ENCODE measurements at places on chromosomes 7 and 10.

- DNase-seq = no peak
These were observed 538.5 kb downstream of the SUGCT start for GRCh38 chr7:40673285-40673684.

DNA sequence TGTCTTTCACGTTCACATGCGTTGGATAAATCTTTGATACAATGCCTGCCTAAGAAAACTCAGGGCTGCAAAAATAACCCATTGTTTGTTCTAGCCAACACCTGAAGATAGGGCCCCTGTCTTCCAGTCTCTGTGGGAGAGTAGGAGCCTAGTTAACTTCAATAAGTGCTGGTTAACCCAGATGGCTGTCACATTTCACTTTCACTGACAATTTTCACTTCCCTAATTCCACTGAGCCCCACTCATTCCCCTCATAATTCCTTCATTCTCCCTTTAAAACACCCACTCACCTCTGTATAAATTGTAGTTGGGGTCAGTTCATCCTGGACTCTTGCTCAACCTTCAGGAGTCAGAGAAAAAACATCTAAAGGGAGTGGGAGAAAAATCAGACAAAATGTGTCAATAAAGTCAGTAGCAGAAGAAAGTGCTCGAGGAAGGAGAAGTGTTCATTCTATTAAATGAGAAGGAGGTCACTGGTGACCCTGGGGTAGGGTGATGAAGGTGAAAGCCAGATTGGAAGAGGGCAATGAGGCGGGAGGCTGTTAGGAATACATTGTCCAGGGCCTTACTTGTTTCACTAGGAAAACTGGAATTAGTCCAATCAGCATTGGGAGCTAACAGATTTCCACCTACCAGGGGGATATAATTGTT, 51.2 kb upstream of the ABI1 start:
- no peak for DNase-seq

DNA sequence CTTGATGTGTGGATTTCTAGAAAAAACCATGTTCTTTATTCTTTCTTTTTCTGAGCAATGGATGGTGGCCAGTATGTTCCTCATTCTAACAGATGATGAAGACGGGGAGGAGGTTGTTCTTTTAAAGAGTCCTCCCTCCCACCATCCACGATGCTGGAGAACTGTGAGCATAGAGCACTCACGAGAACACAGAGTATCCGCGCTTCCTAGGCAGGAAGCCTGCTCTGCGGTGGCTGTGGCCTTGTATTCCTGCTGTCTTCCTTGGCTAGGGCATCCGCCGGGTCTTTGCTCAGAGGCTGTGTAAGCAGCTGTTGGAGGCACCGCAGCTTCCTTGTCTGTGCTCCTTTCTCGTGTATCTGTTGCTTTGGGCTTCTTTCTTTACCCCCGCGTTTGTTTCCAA, 214.2 kb downstream of the CCDC3 start:
- no peak for DNase-seq

GRCh38 chr7:24129597-24129996, 154.4 kb upstream of the NPY start:
- no peak for DNase-seq

All from ascending aorta (tissue), 2 donors.